ENCODE measurements at places on chromosomes 12 and 14. TPM values are rescaled to one million over a fixed set of nuclear protein-coding genes. Genes with fewer than 3 reads are reported as not detected.

DNA sequence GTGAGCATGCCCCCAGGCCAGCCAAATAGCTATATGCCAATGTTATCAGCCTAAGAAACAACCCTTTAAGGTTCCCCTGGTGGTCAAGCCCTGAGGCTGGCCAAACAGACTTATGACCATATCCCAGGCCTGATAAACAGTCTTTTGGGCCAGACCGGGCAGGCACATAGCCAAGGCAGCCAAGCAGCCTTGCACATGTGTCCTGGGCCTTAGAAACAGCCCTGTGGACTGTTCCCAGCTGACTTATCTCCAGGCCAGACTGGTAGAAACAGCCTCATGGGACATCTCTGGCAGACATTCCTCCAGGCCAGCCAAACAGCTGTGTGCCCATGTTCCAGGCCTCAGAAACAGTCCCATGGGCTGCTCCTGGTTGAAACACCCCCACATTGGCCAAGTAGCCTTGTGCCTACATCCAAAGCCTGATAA is 295.0 kb upstream of the MGAT4C start:
- DNase-seq: no peak

- no peak for DNase-seq
Observed at GRCh38 chr12:94152292-94153078, 4.1 kb downstream of the PLXNC1 start.

DNA sequence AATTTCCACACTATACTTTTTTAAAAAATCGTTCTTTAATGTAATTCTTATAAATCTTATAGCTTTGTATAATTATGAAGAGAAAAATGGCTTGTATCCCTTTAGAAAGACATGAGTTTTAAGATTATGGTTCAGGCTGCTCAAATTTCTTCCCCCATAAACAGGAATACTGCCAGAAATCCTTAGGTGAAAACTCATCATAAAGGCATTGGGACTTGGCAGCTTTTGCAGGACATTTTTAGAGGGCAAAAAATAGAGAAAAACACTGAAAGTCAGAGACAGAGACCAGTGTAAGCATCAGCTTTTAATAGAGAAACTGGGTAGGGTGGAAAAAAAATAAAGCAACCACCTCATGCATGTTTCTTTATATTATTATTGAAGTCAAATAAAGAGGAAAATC is 29.1 kb downstream of the LRRK2 start:
- no peak for DNase-seq

The DYRK4 gene
- total RNA-seq: 65.0 TPM

GRCh38 chr14:91392623-91393303 is 24.9 kb downstream of the CCDC88C start:
- DNase-seq: no peak
